Nucleus accumbens (tissue), 56 donors: ENCODE measurements at places on chromosomes 1 and 21.

DNA sequence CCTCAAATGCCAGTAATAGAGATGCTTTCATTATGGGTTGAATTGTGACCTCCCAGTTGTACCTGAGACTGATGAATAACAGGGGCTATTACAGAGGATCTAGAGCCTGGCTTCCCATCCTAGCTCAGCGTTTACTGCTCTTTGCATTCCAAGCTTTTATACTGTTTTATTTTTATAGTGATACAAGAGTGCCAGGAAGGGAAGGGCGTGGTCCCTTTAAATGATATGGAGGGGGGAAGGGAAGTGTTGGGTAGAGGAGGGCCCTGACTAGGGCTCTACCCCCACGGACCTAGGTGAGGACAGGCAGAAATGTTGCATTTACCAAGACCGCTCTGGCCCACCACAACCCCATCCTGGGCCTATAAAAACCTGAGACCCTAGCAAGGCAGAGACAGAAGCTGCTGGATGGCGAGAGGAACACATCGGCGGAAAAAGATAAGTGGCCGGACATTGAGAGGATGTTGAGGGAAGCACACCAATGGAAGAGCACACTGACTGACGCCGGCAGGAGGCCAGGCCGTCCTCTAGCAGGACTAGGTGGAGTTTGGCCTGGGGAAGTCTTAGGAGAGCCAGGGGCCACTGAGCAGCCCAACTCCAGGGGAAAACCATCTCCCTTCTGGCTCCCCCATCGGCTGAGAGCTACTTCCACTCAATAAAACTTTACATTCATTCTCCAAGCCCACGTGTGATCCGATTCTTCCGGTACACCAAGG lies 1025.9 kb downstream of the TTLL7 start:
- DNase-seq: no peak

- DNase-seq: no peak
Measured at GRCh38 chr21:29477347-29477746, 178.6 kb downstream of the BACH1 start.

- no peak for DNase-seq
Measured at GRCh38 chr1:152348447-152348846, 11.4 kb downstream of the FLG2 start.

- no peak for DNase-seq
Measured at GRCh38 chr1:71222668-71223067, 141.8 kb upstream of the ZRANB2 start.

- DNase-seq: no peak
Measured at GRCh38 chr1:35556484-35557117, 602 bp downstream of the KIAA0319L start.
